ELR (cell line): ENCODE measurements at places on chromosomes 11 and 22.

- no peak for DNase-seq
Observed at GRCh38 chr11:114190630-114191029, 105.6 kb upstream of the NNMT start.

DNA sequence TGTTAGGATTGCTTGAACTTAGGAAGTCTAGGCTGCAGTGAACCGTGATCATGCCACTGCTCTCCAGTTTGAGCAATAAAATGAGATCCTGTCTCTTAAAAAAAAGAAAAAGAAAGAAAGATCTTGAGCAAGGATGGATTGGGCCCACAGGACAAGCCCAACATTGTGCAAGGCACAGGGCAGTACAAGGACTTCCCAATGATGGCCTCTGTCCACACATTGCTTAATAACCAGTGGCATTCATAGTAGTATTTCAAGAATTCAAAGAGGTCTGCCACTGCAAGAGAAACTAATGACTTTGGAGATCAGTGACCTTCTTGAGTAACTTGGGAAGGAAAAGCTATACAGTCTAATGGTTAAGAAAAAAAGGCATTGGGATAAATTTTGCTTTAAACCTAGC is 44.6 kb downstream of the SEZ6L start:
- no peak for DNase-seq

- no peak for DNase-seq
Observed at GRCh38 chr11:57982776-57983175, 40.9 kb upstream of the OR9Q1 start.

DNA sequence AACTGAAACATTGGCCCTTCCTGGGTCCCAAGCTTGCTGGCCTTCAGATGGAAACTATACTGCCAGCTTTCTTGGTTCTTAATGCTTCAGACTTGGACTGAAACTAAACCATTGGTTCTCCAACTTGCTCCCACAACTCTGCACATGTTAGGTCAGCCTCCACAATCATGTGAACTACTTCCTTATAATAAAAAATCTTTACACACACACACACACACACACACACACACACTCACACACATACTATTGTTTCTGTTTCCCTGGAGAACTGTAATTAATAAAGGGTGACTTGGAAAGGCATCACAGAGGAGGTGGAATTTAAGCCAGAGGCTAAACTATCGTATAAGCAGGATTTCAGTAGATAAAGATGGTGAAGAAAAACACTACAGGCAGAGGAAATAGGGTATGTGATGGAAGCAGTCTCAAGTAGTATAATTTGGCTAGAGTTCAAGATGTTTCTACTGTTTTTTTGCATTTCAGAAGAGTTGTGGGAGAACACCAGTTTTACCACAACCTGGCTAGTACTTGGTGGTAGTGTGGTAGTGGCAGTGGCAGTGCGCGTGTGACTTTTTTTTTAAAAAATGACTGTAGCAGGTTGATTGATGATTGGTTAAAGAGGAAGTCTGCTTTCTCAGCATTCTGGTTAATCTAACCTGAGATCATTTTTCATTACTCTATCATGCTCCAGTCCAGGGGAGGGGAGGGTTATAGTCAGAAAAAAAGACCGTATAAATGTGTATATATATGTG is 70.1 kb downstream of the PDE3B start:
- no peak for DNase-seq

DNA sequence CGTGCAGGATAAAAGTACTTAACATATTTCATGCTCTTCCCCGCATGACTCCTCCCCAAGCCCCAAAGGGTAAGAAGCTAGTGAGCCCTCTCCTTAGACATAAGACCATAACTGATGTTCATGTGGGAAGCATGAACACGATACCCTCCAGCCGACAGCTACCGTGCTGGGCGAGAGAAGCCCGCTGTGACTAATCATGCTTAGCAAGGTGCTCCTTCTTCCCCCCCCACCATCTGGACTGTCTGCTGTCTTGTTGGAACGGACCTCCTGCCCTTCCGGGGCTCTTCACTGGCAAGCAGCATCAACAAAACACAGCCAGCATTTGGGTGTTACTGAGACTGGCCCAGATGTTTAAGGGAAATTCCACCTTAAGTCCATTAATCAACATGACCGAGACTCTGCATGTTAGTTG is 200.6 kb downstream of the DBX1 start:
- no peak for DNase-seq

- no peak for DNase-seq
Observed at GRCh38 chr22:35638001-35638400, 10.2 kb upstream of the APOL6 start.

DNA sequence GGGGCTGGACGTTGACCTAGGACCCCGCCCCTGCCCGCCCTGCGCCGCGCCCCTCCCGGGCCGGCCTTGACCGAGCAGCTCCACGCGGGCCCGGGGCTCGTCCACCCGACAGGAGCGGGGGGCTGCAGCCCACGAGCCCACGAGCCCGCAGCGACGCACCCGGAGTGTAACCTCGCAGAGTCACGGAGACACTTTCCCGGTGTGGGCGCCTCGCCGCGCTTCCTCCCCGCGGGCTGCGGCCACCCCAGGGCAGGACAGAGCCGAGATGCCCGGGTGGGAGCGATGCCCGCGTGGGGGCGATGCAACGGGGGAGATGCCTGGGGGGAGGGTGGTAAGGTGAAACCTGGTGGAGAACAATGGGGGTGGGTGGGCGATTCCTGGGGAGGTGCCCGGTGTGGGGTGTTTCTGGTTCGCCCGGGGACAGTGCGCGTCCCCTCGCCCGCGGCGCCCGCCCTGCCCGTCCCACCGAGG is 4.9 kb upstream of the ZBED4 start:
- DNase-seq: no peak

DNA sequence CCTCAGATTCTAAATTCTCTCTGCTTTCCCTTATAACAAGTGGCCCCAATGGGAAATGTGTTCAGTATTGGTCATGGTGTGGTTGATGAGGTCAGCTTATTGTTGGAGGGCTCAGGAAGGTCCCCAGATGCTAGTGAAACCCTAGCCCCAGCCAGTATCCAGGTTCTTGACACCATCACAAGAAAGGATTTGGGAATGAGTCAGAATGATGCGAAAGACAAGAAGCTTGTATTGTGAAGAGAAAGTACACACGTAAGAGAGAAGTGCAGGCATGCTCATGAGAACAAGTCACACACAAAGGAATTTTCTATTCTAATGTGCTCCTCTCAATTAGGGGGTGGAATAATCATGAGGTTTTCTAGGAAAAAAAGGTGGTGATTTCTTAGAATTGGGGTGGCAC is 34.9 kb upstream of the TRPC6 start:
- peak; percentile 81 for DNase-seq

DNA sequence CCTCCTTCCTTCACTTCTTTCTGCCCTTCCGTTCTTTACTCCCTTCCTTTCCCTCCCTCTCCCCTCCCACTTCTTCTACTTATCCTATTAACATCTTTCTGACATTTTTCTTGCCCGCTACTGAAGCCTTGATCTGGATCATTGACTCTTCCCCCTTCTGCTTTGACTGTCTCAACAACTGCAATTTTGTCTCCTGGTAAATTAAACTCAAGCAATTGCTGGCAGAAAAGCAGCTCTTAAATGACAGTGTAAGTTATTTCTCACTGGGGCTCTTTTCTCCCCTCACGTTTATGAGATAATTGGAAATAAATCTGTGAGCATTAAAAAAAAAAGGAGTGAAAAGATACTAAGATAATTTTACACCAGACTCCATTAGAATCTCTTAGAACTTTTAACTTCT is 120.0 kb downstream of the SLC17A6 start:
- DNase-seq: no peak

GRCh38 chr22:30922151-30922611 is 46.4 kb downstream of the MORC2 start:
- DNase-seq: peak; percentile 18

GRCh38 chr11:22163394-22163797 is 29.5 kb upstream of the ANO5 start:
- no peak for DNase-seq

DNA sequence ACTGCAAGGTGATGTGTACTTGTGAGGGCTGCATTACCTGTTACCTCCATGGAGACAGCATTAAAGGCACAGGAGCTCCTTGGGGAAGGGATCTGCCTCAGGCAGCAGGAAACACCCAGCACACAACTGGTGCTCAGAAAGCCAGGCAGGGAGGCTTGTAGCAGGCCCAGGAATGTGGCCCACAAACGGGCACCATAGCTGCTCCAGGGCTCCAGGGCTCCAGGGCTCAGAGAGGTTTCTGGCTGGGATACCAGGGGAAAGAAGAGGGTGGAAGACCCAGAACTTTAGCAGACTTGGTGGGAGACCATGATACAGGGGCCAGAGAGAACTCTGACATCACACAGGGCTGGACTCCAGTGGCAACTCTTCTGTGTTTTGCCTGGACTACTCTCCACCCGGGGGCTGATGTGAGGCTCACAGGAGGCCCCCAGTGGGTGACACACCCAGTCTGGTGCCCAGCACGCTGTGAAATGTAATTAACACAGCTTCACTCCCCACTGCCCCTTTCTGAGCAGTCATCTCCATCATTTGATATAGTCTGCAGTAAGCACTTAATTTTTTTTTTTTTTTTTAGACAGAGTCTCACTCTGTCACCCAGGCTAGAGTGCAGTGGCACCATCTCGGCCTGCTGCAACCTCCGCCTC is 14.7 kb upstream of the SULT4A1 start:
- DNase-seq: no peak

GRCh38 chr11:33399421-33399820 is 142.2 kb downstream of the HIPK3 start:
- DNase-seq: no peak

GRCh38 chr11:109854731-109855130 is 238.5 kb upstream of the ZC3H12C start:
- DNase-seq: no peak
